ENCODE measurements at places on chromosomes 1 and 21.

- no peak for DNase-seq
These were observed 1112.3 kb downstream of the KCNT2 start for GRCh38 chr1:195495720-195496635.

DNA sequence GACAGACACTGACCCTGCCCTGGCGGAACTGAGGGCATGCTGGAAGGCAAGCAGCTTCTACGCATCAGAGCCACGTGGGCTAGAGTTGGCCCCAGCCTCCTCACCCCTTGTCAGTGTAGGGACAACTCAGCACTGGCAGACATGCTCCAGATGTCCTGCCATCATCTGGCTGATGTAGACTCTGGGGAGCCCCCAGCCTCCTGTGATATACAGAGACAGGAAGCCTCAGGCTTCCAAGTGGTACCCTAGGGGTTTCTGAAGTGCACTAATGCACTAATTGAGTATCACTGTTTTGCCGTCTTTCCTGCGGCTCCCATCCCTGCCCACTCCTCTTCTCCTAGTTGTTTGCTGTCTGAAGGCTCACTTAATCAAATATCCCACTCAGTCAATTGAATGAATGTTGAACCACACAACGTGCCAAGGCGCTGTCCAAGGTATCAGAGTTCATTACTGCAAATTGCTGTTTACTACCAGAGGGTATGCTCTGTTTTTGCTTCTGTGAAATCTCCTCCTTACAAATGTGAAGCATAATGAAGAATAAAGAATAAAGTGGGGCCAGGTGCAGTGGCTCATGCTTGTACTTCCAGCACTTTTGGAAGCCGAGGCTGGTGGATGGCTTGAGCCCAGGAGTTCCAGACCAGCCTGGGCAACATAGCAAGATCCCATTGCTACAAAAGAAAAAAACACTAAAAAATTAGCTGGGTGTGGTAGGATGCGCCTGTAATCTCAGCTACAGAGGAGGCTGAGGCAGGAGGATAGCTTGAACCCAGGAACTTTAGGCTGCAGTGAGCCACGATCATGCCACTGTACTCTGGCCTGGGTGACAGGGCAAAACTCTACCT is 76.4 kb upstream of the ZBTB18 start:
- no peak for DNase-seq

GRCh38 chr1:48608882-48609281 is 136.9 kb upstream of the SPATA6 start:
- DNase-seq, result no peak

GRCh38 chr21:35172231-35172630 is 123.1 kb upstream of the RUNX1 start:
- DNase-seq, result no peak

- no peak for DNase-seq
These were observed 74.0 kb upstream of the SAMSN1 start for GRCh38 chr21:14620152-14620551.

GRCh38 chr1:51627672-51628071 is 10.8 kb downstream of the OSBPL9 start:
- no peak for DNase-seq

Measured in NCI-H1417 treated with DMSO at 0.1 percent for 48 hours (cell line).